ENCODE measurements at places on chromosomes 7 and 10.

DNA sequence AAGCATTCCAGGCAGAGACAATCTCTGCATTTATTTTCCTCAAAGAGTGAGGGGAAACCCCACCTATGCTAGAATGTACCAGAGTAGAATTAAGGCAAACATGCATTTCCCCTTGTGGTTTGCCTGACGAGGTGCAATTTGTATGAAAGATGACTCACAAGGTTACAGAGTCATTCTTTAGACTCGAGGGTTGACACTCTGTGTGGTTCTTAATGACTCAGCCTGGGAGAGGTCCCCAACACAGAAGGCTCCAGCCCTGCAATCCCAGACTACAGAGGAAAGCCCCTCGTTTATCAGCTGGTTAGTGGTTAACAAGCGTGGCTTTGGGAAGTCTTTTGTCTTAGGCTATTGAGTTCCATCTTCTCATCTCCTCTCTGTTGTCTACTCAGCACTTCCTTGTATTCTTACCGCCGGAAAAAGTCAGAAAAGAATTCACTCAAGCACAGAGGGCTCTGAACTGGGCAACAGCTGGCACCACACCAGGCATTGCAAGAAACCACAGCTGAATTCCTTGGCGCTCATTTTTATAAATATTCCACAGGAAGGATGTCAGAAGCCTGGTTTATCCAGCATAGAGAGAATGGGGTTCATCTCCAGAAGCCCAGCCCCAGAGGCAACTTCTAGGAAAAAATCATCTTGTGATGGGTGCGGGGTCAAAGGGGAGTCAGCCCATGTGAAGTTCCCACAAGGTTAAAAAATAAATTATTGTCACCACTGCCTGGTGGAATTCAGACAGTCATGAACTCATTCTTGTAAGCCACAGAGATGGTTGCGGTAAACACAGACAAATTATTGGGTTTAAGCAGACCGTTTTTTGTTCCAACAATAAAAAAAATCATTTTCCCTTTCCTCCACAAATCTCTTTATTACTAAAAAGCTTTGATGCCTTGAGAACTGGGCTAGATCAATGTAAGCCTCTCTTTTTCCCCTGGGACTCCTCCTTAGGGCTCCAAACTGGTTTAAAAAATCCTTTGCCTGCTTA, 24.5 kb upstream of the SVIL start:
- no peak for DNase-seq

GRCh38 chr7:130890176-130891020, 156.4 kb upstream of the KLF14 start:
- DNase-seq = no peak

DNA sequence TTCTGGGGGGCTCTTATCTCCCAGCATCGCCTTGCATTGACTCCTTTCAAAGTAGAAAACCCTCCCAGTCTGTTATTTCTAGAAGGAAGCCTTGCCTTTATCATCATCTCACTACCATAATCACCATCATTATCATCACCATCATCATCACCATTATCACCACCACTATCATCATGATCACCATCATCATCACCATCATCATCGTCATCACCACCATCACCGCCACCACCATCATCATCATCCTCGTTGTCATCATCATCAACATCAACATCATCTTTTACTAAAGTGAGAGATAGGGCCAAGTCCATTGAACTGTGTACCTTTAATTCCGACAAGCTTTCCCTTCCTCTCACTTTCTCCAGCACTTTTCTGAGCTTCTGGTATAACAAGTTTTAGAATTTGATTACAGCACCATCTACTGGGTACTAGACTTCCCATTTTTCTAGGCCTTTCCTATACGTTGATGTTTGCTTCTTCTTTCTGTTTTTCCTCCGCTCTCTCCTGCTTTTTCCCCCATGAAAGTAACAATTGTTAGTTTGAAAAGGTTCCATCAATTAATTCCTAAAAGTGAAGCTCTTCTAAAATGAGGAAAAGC, 226.4 kb downstream of the BUB3 start:
- DNase-seq = no peak

GRCh38 chr7:101969997-101970585, 152.7 kb downstream of the CUX1 start:
- no peak for DNase-seq

- no peak for DNase-seq
Measured at GRCh38 chr7:10739401-10739800, 234.3 kb upstream of the PHF14 start.

DNA sequence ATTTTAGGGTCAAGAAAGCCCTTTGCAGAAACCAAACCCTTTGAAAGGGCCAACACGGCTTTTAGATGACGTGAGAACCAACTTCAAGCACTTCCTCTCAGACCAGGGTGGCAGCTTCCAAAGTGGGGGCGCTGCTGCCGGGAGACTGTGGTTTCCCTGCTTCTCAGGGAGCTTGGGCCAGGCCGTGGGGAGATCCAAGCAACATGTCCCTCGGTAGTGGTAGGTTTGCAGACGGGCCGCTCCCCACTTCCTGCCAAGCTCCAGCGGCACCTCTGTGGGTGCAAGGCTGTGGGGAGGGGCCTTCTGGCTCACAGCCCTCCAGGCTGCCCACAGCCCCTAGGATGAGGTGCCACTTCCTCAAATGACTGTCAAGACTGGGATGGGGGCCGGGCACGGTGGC, 132.4 kb downstream of the FAM53B start:
- DNase-seq = no peak

DNA sequence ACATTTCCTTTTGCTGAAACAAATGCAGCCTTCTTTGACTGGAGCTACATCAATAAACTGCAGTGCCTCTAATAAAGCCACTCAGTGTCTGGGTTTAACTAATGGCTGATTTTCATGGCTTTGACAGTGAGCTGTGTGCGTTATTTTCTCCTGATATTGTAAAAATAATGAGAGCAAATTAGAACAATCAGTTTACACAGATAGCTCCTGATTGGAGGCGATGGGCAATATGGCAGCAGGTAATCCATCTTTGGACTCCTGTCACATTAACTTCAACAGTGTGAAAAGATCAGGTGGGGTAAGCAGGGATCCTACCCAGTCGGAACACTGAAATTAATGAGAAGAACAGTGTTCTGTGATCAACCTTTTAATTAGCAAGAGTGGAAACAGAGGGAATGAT, 100.7 kb downstream of the POLL start:
- no peak for DNase-seq

- DNase-seq = no peak
Measured at GRCh38 chr7:143480501-143480900, 2.8 kb downstream of the TAS2R41 start.

- DNase-seq = no peak
Measured at GRCh38 chr7:159103382-159104187, 41.1 kb downstream of the VIPR2 start.

GRCh38 chr10:73650537-73651331, 5.1 kb downstream of the SYNPO2L start:
- DNase-seq = no peak

DNA sequence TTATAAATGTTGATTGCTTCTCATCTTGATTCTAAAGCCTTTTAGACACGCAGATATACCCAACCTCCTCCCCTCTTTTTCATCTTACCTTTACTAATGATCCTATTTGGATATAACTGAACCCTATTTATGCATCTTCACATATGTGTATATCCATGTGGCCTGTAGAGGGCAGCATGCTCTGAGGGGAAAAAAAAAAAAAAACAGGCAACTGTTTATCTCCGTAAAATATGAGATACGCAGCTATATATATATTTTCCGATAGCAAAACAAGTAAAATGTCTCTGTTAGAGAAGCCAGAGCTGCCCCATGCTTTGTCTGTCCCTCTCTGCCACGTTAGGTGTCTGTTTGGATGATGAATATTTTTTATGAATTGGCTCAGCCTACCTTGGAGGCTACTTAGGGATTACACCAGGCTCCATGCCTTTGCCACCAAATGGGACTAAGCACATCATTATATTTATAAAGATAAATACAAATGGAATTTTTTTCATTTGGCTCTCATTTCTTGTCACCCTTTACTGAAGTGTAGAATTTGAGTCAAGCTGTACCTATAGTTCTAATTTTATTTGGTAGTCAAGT, 174.8 kb upstream of the FZD1 start:
- peak; percentile 49 for DNase-seq

- DNase-seq = no peak
Measured at GRCh38 chr10:34479520-34480179, 335.4 kb downstream of the PARD3 start.

- DNase-seq = no peak
Measured at GRCh38 chr10:110336111-110336721, 31.5 kb upstream of the SMNDC1 start.

- no peak for DNase-seq
Measured at GRCh38 chr7:91892821-91893340, 12.4 kb upstream of the MTERF1 start.

- no peak for DNase-seq
Measured at GRCh38 chr10:69336952-69337295, 58.6 kb downstream of the HK1 start.

DNA sequence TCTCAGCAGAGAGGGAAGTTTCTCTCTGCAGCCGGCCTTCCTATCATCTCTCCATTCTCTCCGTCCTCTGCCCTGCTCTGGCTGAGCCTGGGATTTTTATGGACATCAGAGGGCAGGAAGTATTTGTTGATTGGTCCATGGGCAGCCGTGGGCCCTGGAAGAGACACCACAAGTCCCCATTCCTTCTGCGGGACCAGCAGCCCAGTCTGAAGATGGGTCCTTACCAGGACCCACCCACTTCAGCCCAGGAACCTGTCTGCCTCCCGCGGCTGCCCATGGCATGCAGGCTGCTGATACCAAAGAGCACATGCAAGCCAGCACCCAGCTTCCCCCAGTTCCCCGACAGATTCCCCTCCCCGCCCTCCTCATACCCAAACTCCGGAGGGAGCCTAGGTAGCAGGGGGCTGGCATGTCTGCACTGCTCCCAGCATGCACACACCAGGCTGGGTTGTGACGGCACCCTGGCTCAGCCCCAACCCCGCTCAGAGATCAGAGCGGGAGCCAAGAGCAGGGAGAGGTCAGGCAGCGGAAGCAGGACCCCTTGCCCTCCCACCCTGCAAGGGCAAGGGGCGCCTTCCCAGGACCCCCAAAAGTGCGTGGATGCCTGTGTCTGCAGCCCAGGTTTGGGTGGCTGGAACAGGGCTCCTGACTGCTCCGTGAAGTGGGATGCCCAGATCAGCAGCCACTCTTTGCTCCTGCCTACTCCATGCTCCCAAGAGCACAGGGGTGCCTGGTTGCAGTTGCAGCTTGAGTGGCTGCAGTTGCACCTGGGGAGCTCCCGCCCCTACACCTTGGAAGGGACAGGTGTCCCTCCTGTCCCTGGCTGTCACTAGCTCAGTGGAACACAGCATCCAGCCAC, 538.6 kb upstream of the POT1 start:
- DNase-seq = no peak

DNA sequence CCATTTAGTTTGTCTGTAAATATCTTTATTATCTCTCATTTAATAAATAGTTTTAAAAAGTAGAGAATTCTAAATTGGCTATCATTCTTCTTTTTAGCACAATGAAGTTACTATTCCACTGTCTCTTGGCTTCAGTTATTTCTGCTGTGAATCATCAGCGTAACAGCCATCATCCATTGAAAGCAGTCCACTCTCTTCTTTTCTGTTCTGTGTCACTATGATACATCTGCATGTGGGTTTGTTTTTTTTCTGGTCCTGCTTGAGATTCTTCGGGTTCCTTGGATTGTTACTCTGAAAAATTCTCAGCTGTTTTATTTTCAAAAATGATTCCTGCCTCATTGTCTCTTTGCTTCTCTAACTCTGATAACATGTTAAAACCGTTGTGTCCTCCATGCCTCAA, 52.5 kb downstream of the CSGALNACT2 start:
- DNase-seq = no peak

- DNase-seq = no peak
Measured at GRCh38 chr10:119406601-119407253, 135.8 kb downstream of the RGS10 start.

GRCh38 chr7:134623193-134623592, 23.5 kb upstream of the BPGM start:
- DNase-seq = no peak

- no peak for DNase-seq
Measured at GRCh38 chr10:66505003-66505657, 420.7 kb upstream of the LRRTM3 start.

- DNase-seq = no peak
Measured at GRCh38 chr7:152335900-152336571, 99.8 kb downstream of the KMT2C start.

DNA sequence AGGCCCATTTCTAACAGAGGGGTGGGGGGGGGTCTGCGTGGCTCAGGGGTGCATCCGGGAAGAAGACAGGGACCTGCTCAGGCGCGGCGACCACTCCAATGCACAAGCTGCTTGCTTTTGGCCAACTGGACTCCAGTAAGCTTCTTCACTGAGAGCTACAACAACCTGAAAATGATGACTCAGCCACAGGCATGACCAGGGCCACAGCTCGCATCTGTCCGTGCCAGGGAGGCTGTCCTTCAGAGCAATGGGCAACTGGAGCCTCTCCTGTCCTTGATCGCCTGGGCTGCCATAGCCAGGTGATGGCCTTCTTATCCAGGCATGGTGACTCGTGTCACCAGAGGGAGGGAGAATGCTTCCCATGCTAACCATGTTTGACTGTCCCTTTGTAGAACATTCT, 81.6 kb upstream of the RNF32 start:
- no peak for DNase-seq

GRCh38 chr10:47098964-47099363, 187.7 kb downstream of the PTPN20 start:
- no peak for DNase-seq

DNA sequence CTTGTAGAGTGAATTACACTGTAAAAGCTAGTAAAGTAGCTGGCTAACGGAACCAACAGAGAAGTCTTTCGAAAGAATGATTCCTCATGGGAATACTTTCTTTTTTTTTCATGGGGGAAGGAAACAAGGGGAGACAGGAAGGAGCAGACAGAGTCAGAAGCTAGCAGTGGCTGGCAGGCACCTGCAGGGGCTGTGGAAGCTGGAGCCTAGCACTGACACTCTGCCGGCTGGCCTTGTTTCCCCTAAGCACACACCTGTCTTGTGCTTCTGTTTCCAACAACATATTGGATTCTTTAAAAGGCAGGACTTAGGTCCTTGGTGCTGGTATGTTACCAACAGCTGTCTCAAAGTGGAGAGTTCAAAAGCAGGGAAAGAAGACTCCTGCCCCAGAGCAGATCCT, 24.7 kb downstream of the NOD1 start:
- no peak for DNase-seq

GRCh38 chr10:76624470-76624869, 1013.1 kb downstream of the KCNMA1 start:
- DNase-seq = no peak

- no peak for DNase-seq
Measured at GRCh38 chr7:117559391-117559790, 79.6 kb downstream of the CFTR start.

DNA sequence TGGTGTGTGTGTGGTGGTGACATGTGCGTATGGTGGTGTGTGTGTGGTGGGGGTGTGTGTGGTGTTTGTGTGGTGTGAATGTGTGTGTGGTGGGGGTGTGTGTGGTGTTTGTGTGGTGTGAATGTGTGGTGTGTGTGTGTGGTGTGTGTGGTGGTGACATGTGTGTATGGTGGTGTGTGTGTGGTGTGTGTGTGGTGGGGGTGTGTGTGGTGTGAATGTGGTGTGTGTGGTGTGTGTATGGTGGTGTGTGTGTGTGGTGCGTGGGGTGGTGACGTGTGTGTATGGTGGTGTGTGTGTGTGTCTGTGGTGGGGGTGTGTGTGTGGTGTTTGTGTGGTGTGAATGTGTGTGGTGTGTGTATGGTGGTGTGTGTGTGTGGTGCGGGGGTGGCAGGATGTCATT, 453.1 kb downstream of the DNAJB6 start:
- DNase-seq = no peak

- peak; percentile 38 for DNase-seq
Measured at GRCh38 chr10:112360308-112361270, 13.3 kb upstream of the ACSL5 start.

- DNase-seq = no peak
Measured at GRCh38 chr10:22086730-22087401, 83.3 kb upstream of the DNAJC1 start.

- no peak for DNase-seq
Measured at GRCh38 chr7:69847921-69848612, 249.8 kb downstream of the AUTS2 start.

Data from dermis microvascular lymphatic vessel endothelial cell (primary cell).